ENCODE measurements at places on chromosomes 6 and 20.

GRCh38 chr20:46774236-46774635 lies 64.8 kb downstream of the SLC2A10 start:
- no peak for DNase-seq

DNA sequence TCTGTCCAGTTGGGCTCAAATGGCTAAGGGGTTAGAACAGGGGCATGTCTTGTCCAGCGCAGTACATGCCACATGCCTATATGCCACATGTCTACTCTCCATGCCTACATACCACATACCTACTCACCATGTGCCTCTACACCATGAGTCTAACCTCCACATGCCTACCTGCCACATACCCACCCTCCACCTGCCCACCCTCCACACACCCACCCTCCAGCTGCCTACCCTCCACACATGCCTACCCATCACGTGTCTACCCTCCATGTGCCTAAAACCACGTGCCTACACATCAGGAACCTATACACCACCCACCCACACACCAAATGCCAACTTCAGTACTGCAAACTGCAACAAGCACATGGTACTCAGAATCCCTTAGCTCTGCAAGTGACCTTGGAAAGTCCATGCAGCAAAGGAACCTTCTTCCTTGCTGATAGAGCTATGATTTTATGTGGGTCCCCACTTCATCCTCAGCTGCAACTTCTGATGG lies 113.0 kb upstream of the CST7 start:
- DNase-seq = no peak

DNA sequence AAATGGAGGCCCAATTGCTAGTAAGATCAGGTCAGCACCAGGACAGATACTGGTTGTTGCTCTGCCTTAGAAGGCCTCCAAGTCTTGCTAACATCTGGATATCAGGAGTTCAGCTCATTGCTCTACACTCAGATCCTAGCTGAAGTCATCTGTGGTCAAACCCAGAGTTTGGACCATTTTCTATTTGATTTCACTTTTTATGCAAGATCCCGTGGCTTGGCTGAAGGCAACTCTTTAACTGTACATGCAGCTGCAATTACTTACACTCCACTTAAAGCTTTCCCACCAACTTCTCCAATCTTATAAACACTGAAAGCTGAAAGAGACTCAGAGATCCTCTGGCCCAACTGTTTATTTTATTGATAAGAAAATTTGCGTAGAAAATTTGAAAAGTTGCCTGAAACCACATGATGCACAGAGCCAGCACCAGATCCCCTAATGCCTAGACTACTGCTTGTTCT lies 2.7 kb downstream of the SLC17A2 start:
- DNase-seq = no peak

- no peak for DNase-seq
These were observed 4.6 kb downstream of the SAMD3 start for GRCh38 chr6:130218134-130218533.

DNA sequence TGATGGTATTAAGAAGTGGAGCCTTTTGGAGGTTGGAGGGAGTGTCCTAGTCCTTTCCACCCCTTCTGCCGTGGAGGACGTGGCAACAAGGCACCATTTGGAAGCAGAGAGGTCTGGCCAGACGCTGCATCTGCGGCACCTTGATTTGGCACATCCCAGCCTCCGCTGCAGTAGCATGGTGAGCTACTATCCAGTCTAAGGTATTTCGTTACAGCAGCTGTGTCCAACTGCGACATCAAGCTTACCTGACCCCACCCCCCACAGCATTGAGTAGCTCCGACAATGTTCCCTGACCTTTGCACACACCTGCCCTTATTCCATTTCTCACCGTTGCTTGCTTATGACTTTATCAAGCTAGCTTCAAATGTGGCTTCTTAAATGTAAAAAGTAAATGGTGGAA lies 29.8 kb upstream of the SYNJ2 start:
- no peak for DNase-seq

DNA sequence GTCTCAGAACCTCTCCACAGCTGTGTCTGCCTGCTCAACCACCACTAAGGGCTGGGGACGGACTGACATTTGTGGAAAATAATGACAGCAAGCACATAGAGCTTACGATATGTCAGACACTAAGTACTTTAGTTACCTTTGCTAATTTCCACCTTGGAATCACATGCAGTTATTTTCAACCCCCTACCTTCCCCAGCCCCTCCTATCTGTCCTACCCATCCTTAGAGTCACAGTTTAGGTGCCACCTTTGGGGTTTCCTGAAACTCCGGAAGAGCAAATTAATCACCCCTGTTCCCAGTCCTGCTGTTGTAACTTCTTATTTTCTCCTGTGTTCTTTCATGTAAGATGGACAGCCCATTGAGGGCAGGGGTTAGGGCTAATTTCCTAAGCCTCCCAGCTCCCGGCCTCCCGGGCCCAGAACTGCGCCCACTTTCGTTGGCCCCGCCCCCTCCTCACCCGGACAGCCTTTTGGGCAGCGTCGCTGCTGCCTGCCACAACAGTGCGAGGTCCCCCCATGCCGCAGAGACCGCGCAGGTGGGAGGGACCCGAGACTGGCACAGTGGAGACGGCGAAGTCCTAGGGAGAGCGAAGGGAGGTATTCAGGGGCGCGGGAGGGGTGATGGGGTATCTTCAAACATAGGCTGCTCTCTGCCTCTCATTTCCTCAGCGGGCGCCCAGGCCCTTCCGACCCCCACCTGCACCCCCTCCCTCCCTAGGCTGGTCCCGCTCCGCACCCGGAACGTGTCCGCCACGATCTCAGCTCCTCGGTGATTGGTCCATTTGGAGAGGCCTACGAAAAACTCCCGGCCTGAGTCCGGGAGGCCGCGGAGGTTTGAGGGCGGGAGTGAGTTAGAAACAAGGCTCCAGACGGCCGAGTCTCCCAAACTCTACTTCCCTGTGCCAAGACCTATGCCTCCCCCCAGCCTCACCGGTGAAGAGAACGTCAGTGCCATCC lies 1.1 kb downstream of the DDAH2 start:
- DNase-seq = no peak

DNA sequence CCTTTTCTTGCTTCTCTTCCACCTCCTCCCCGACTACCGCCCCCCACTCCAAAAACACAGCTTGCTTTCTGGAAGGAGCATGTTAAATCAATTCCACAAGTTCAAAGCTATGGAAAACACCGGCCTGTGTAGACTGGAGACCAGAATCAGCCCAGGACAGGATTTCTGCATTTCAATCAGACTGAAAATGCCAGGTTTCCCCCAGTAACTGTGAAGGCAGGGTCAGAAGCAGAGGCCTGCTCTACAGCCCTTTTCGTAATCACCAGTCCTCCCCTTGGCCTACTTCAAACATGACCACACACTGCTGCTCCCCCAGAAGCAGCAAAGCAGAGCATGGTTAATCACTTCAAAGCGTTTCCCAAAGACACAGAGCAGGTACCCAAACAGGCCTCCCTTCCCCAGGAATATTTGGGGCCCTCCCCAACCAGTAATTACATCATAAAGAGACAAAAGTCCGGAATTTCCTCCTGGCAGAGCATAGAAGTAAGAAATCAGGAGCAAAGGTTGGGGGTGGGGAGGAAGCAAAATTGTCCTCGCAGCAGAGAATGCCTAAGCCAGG lies 38.4 kb downstream of the ZMYND8 start:
- DNase-seq = no peak

- DNase-seq = no peak
These were observed 41.7 kb upstream of the RGS17 start for GRCh38 chr6:153172815-153173214.

DNA sequence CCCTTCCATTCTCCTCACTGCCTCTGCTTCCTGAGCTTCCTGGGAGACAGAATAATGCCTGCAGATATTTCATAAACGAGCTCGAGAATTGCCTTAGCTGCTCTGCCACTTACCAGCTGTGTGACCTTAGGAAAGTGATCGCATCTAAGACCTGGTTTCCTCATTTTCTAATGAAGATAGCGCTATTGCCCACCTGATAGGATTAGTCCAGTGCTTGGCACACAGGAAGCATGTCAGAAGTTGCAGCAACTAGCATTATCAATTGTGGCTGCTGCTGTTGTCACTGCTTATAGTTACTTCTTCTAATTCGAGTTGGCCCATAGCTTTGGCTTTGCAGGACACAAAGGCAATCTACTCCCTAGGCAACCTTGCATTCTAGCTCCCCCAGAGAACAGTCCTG lies 305.5 kb upstream of the SGK1 start:
- DNase-seq = no peak

DNA sequence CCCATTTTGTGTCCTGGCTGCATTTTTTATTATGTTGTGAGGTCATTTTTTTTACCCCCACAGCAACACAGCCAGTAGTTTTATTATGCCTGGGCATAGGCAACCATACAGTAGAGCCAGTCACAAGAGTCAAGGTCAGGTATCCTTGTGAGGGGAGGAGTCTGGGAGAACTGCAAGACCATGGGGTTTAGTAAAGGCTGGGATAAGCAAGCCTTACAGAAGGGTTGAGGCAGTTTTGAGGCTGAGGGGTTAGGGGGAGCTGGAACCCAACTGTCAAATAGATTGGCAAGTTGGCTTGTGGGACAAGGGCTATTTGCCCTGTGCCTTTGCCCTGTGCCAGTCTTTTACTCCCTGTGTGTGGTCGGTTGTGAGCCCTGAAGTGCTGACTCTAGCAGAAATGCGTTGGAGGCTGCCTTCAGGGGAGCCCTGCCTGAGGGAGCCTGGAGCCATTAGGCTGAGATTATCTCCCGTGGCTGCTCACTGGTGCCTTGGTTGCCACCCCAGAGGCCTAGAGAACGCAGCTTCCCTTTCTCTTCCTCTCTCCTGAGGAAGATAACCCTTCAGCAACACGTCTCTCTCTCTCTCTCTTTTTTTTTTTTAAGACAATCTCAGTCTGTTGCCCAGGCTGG lies 31.1 kb downstream of the RALY start:
- no peak for DNase-seq

GRCh38 chr20:38841570-38841969 lies 36.1 kb downstream of the PPP1R16B start:
- no peak for DNase-seq

GRCh38 chr6:129517288-129517687 lies 192.7 kb downstream of the ARHGAP18 start:
- no peak for DNase-seq

DNA sequence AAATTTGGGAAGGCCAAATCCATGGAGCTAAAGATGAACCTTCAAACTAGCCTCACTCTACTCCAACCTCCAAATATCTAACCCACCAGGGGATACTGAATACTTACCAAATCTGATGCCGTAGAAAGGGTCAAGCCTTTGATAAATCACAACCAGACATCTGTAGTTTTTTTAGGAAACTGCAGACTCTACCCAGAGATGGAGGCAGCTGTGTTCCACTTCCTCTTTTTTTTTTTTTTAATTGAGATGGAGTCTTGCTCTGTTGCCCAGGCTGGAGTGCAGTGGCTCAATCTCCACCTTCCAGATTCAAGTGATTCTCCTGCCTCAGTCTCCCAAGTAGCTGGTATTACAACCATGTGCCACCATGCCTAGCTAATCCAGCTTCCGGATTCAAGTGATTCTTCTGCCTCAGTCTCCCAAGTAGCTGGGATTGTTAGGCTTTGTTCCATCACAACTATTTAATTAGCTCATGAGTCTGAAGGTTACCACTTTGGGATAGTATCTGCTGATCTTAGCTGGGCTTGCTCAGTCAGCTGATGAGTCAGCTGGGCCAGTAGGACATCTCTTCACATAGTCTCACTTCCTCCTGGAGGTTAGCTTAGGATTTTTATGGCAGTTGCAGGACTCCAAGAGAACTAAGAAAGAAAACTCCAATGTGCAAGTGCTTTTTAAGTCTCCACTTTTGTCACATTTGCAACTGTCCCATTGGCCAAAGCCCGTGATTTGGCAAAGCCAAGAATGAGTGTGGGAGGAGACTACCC lies 13.3 kb downstream of the FRK start:
- DNase-seq = no peak

DNA sequence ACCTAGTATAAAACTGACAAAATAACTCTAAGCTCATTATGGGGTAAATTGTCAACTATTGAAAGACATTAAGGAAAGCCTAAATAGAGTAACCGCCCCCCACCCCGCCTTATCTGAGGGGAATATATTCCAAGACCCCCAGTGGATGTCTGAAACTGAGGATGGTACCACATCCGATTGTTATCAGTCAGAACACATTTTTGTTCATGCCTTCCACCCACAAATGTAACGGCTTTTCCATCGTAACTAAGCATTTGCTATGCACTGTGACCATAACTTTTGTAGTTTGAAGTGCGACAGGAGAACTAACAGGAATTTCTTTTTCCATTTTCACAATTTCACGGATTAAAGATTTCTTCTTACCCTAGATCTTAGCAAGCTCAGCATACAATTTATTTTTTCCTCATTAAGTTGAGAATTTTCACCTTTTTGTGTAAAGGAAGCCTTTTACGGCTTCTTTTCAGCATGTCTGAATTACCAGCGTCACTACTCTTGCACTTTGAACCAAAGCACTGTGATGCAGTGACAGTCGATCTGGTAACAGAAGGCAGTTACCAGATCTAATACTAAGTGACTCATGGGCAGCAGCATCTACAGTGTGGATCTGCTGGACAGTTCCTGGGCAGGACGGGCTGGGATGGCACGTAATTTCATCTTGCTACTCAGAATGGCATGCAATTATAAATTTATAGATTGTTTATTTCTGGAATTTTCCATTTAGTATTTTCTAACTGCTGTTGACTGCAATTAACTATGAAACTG lies 11.8 kb downstream of the CFAP61 start:
- no peak for DNase-seq

GRCh38 chr6:150622941-150623874 lies 23.5 kb downstream of the PLEKHG1 start:
- DNase-seq = no peak

- no peak for DNase-seq
These were observed 65.4 kb downstream of the FILIP1 start for GRCh38 chr6:75428204-75428603.

DNA sequence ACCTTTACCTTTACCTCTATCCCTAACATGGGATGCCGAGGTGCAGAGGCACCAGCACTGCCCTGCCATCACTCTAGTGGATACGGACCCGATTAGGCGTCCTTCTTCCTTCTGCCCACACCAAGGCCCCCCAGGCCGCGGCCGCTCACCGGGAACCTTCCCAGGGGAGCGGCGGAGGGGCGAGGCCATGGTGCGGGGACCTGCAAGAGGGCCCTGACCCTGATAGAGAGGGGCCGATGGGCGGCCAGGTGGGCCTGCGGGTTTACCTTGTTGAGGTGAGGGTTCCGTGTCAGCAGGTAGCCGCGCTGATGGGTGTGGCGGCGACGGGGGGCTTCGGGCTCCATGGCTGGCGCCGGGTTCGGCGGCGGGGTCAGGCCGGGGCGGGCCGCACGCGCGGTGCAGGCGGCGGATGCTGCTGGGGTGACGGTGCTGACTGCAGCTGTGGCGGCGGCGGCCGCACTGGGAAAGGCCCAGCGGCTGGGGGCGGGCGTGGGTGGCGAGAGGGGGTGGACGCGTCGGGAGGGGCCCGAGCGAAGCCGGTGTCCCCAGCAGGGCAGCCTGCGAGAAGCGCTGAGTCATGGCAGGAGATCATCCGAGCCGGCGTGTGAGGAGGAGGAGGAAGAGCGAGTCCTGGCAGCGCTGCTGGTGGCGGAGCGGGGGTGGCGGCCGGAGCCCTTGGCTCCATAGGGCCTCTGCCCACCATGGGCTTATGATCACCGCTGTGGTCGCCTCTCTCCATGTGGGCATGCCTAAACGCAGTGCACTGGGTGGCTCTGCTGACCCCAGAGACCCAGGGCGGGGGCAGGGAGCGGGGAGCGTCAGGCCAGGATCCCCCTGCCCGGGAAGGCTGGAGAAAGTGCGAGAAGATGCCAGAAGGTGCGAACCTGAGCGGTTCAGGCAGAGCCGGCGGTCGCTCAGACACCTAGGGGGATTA lies at the start of gene ME1:
TSS of gene ME1 (minus strand) at position 441 of the 934 bp plus-strand sequence. CDS start at position 344, 97 bp downstream.
- peak; percentile 40 for DNase-seq
